Cortex of kidney (tissue), 1 donor: ENCODE measurements at places on chromosomes 4 and X.

- DNase-seq: no peak
These were observed 126.5 kb downstream of the CBR4 start for GRCh38 chr4:168883513-168883912.

- DNase-seq: no peak
These were observed 23.1 kb upstream of the PWWP3B start for GRCh38 chrX:106144755-106145639.

DNA sequence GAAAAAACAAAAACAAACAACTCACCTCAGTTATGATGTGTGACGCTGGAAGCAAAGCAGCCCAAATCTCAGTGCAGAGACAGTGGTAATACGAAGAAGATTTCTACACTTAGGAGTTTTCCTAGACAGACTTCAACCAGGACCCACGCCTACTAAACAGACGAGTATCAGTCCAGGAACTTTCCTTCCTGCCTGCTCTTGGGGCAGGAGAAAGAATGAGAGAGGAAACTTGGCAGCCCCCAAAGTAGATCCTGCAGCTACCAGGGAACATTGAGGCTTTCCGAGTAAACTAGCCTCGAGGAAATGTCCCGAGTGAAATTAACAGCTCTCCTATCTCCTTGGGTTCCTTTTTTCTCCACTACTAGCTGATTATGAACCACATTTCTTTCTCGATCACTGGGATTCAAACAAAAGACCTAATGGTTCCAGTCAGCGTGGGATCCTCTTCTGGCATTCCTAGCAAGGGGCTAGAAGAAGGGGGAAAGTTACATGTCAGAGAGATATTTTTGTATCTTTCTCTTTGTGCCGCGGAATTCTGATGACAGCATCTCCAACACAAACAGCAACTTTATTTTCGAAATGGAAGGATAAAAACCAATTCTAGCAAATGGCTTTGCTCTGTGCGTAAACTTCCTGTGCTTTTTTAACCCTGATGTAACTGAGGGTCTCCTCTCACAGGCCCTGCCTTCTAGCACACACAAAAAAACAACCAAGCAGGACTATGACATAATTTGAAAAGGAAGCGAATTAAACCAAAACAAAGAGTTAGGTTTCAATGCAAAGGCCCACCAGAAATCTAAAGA lies 53.2 kb downstream of the PPM1K start:
- no peak for DNase-seq

- no peak for DNase-seq
These were observed 26.9 kb downstream of the HOPX start for GRCh38 chr4:56654238-56654632.

DNA sequence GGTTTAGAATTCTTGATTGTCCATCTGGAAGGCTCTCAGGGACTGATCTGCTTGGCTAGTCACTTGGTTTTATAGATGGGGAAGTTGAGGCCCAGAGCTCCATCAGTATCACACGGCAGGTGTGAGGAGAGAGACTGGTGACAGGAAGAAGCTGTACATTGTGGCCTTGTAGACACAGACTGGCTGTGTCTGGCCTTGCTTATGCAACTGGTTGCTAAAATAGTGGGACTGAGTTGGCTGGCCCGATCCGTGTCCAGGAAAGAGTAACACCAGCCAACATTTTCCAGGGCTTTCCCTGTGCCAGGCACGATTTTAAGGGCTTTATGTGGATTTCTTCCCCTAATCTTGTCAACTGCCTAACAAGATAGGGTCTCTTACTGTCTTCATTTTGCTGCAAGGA lies 2.8 kb downstream of the TBC1D14 start:
- no peak for DNase-seq

GRCh38 chr4:155473420-155474095 lies 96.8 kb upstream of the MAP9 start:
- DNase-seq: no peak

DNA sequence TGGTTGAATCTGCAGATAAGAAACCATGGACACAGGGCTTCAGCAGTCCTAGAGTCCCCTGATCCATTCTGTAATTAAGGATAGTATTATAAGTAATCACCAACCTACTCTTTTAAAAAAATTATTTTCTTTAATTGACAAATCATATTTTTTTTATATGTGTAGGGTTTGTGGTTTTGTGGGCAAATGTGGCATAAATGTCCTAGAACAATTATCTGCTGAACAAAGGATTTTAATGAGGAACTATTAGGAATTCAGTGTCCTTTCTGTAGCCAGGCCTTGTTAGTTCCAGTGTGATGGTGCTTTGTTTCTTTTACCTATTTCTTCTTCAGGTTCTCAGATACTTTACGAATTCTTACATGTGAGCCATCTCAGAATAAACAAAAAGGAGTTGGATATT lies 32.4 kb downstream of the PRIMPOL start:
- DNase-seq: no peak
